ENCODE measurements at places on chromosomes 12 and 14.

DNA sequence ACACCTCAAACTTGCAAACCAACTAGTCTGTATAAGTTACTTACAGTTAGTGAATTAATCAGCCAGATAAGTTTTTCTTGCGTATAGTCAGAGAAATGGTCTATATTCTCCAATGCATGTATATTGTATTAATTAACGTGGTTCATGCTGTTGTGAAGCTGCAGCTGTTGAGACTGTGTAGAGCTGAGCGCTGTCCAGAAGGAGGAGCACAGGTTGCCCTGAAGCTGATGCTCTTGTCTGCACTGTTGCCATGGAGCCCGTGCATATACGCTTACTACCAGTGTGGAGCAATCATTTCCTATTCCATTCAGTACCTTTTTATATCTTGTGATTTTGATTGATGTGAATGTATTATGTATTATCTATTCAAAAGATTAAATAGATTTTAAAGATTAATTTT lies 74.3 kb upstream of the ARID2 start:
- peak; percentile 37 for DNase-seq

DNA sequence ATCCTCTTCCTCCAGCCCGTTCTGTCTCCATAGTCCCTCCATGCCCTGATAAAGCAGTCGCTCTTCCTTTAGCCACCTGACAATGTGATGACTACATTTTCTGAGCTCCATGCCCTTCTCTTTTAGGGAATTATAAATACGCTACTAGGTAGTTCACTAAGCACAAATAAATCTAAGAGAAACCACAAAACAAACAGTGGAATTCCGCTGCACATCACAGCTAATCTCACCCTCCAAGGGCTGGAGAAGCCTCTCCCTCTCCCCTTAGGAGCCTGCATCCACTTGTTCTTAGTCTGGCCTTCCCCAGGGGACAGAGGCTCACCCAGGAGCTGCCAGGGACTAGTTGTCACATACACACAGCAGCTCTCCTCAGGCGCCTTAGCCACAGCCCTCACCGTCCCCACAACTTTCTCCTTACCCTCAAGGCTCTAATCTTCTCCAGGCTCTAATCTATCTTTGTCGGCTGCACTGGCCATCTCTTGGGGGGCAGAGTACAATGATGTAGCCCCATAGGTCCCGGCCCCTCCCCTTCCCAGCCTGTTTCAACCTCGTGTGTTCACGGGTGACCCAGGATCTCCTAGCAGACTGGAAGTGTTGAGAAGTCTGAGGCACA lies 55.9 kb upstream of the GPR68 start:
- peak; percentile 79 for DNase-seq

- DNase-seq, result no peak
Measured at GRCh38 chr12:18332173-18332572, 70.9 kb downstream of the PIK3C2G start.

DNA sequence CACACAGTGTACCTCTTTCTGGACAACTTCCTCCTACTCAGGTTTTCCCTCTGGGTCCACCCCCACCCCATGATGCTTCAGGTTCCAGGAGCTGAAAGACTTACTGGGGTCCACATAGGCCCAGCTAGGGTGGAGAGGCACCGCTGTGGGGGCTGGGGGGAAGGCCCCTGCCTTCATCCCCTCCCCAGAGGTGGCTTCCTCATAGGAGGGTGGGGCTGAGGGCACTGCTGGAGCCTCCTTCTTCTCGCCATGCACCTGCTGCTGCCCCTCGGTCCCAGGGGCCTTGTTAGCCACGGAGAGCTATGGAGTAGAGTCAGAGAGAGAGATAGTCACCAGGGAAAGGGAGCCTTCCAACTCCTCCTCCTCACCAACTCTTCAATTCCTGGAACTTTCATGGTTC lies 2.7 kb downstream of the FAIM2 start:
- DNase-seq, result no peak

DNA sequence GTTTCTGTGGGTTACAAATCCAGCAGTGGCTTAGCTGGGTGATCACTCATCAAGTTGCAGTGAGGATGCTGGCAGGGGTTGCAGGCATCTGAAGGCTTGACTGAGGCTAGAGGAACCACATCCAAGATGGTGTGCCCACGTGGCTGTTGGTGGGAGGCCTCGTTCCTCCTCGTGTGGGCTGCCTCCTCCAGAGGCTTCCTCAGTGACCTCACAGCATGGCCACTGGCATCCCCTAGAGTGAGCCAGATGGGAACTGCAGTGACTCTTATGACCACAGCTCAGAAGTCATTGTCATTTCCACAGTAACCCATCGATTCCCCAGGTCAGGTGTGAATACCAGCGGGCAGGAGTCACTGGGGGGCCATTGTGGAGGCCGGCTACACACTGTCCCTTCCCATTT lies 17.8 kb downstream of the AACS start:
- no peak for DNase-seq

GRCh38 chr12:22160396-22161003 lies 114.5 kb downstream of the CMAS start:
- DNase-seq, result no peak

- DNase-seq, result no peak
Measured at GRCh38 chr12:115213538-115214016, 529.6 kb upstream of the TBX3 start.

DNA sequence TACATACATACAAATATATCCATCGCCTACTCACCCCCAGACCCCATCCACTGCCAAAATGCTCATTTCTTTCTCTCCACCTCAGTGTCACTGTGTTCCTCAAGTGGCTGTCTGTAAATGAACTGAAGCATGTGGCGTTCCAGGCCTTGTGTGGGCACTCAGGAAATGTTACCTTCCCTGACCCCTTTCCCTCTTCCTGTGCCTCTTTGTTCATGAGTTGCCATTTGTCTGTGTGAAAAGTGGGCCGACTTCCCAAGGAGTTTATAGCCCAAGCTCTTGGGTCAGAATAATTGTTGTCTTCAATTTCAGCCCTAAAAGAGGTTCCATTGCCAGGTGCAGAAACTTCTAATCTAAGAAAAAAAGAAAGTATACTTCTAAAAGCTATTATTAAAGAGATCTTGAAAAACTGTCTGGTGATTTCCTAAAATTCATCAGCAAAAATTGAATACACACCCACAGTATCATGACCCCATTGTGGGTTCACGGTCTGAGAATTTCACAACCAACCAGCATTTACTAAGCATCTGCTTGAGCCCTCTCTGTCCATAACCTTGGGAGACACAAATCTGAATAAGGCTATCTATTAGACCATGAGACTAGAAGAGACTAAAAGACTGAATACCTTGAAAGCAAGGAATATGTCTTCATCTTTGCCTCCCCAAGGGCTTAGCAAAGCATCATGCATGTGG lies 201.4 kb upstream of the EEA1 start:
- DNase-seq, result no peak

- no peak for DNase-seq
Measured at GRCh38 chr12:57126561-57126960, 1.7 kb upstream of the LRP1 start.

GRCh38 chr12:52739963-52740362 lies 36.6 kb upstream of the KRT77 start:
- no peak for DNase-seq
